ENCODE measurements at places on chromosomes 1 and 21. TPM values are rescaled to one million over a fixed set of nuclear protein-coding genes. Genes with fewer than 3 reads are reported as not detected.

Gene LCE1C
- total RNA-seq, result not detected

Gene FMO2
- total RNA-seq, result under 0.01 TPM

Gene ADAMTSL4
- 0.31 TPM for total RNA-seq

Gene LCE1B
- total RNA-seq, result not detected

Gene INTS7
- 43.5 TPM for total RNA-seq

Gene TTC22
- total RNA-seq, result not detected
